ENCODE measurements at places on chromosomes 2 and 18.

GRCh38 chr2:219285373-219285735 lies 6.2 kb downstream of the DNAJB2 start:
- DNase-seq: peak; percentile 39

DNA sequence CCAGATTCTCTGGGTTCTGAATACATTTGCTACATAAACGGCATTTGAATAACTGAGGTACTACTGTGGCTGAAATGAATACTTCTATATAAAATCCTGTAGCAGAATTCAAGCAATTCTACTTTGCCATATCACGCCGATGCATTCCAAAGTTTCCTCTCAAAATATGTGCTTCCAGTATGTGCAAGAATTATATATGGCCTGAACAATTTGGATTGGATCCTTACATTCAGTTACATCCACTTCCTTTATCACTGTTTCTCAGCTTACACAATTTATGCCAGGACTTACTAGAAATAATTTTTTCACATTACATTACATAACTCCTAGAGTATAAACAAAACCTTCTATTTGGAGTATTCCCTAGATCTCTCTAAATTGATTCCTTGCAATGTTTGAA lies 46.3 kb upstream of the STAT4 start:
- DNase-seq: no peak

GRCh38 chr18:12255626-12256026 lies 1.5 kb downstream of the CIDEA start:
- DNase-seq: no peak

- no peak for DNase-seq
Observed at GRCh38 chr2:241984658-241985057, 115.1 kb downstream of the RTP5 start.

GRCh38 chr2:36479406-36479805 lies 118.6 kb downstream of the FEZ2 start:
- DNase-seq: no peak

GRCh38 chr2:12623051-12623450 lies 93.7 kb upstream of the TRIB2 start:
- DNase-seq: no peak

DNA sequence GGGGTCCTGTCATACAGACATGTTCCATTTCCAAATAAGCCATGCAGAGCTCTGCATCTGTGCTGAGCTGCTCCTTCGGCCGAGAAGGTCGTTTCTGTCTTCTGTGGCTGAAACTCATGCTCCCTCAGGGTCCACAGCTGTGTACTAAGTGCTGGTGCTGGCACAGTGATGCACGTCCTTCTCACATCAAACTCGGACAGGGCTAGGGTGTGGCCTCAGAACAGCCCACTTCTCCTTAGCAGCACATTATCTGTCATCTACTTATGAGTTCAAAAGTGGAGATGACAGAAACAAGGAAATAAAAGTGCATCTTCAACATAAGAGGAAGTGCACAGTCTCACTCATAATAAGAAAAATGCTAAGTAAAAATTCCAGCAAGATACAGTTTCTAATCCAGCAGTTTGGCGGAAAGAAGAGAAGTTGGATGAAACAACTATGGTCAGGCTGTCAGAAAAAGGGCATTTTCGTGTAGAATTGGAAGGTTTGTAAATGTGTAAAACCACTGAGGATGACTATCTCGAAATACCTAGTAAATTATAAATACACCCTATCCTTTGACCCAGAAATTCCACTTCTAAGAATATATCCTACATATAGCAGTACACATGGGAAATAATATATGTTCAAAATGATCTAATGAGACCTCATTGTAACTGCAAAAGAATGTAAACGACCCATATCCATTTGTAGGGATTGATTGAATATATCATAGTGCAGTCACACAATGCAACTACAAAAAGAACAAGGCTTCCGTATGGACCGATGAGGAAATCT lies 53.7 kb upstream of the APCDD1 start:
- DNase-seq: no peak

DNA sequence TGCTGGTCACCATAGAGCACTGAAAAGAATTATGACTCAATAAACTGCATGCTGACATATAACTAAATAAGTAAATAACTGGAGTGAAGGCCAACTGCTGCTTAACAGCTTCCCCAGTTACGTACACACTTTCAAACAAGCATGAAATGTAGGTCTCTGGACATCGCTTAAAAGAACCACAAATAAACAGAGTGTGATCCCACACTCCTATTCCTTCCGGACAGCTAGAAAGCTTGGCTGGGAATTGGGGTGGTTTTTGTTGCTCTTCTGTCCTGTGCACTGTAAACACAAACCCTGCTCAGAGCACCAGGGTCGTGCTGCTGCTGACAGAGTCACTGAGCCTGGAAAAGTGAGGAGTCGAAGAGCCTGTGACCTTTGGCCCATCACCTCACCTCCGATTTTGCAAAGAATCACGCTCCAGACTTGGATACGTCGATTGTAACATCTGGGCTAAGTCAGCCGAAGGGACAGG lies 162.7 kb upstream of the NT5C1B start:
- no peak for DNase-seq

DNA sequence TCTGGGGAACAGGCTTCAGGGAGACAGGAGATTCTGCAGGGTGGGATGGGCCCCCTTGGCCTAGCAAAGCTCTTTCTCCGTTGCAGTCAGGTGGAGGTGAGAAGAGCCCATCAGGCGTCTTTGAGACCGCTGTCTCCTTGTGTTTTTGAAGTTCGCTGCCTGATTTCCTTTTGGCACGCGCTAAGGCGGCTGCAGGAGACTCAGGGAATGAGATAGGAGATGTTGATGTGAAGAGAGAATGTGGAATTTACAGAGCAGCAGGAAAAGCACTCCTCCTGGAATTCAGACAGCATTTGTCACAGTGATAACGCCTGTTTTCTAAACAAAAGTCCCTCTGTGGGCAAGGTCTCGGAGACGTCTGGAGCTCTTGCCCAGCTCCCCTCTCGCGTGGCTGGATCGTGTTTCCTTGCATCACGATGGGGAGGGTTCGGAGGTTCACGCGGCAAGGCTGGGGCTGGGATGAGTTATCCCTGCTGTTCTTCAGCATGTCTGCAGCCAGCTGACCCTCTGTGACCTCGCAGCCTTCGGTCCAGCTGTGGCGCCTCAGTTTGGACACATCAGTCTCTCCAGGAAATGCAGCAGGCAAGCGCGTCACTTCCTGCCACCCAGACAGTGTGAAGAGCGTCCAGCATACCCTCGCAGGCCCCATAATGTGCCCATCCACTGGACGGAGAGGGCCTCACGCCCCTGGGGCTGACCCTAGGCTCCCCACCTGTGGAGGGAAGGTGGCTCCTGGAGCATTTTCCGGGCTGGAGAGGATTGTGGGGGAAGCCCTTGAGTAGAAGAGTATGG lies 30.2 kb downstream of the GLI2 start:
- peak; percentile 68 for DNase-seq

- DNase-seq: no peak
Observed at GRCh38 chr18:3993941-3994687, 461.0 kb downstream of the DLGAP1 start.

DNA sequence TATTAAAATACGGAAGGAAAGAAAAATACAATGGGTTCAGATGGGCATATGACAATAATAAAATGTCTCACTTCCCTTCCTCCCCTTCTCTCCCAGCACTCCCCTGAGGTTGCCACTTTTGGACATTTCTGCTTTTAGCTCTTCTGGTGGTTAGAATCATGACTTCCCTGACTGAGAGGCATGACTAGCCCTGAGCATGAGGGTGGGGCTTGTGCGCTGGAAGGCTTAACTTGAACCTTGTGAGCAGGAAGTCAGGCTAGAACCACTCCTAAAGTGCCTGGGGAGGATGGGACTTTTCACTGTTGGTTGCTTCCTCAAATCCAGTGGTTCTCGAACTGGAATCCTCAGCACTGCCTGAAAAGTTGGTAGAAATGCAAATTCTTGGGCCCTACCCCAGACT lies 19.7 kb upstream of the ARHGAP25 start:
- no peak for DNase-seq

DNA sequence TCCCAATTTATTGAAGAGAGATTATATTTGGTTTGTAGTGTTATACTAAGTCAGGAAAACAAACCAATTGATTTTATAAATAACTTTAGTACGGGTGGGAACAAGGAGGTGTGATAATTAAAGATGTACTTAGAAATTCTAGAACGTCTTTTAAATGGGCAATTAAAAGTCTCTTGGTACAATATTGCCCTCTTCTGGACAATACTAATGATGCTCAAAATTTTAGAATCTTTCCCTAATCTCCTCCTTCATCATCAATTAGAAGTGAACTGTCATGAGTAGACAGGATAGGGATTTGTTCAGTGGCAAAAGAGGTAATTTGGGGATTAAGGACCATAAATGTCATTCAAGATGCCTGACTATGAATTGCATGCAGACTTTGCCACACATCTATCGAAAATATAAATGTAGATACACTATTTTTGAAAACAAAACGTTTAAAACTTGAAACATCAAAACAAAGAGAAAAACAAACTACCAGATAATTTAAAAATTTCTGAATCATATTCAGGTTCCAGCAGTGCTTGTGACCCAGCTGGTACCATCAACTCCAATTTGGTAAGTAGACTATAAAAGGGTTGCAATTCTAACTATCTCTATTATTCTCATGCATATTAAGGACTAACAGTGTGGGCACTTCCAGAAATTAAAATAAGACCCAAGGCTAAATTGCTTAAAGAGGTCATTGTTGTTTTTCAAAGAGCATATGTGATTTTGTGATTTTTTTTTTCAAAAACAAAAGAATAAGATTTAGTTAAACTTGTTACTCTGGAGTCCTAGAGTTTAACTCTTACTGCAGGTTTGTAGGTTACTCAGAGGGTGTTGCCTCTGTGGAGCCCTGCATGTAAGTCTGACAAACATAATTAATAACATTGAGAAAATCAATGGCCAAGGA lies 123.5 kb downstream of the LAMA3 start:
- no peak for DNase-seq

DNA sequence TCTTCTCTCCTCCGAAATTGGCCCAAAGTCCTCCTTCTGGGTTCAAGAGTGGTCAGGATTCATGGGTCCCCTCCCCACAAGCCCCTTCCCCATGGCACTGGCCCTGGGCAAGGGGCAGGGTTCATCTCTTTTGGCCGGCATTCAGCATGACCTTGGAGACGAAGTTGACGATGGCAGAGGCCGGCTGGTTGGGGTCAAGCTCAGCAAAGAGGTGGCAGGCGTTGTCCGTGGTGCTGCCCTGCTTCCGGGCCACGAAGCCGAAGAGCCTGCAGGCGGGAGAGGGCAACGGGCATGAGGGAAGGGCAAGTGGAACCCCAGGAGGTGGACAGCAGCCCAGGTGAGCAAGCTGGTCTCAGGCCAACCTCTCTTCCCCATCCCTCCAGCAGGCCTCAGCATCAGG lies 198.5 kb downstream of the TNS1 start:
- DNase-seq: peak; percentile 69

DNA sequence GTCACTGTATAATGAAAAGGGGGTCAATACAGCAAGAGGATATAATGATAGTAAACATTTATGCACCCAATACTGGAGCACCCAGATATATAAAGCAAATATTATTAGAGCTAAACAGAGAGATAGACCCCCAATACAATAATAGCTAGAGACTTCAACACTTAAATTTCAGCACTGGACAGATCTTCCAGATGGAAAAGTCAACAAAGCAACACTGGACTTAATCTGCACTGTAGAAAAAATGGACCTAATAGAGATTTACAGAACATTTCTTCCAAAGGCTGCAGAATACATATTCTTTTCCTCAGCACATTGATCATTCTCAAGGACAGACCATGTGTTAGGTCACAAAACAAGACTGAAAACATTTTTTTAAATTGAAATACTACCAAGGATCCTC lies 26.7 kb downstream of the ZBTB14 start:
- DNase-seq: no peak

GRCh38 chr2:169362894-169363559 lies 693 bp upstream of the LRP2 start:
- peak; percentile 56 for DNase-seq

DNA sequence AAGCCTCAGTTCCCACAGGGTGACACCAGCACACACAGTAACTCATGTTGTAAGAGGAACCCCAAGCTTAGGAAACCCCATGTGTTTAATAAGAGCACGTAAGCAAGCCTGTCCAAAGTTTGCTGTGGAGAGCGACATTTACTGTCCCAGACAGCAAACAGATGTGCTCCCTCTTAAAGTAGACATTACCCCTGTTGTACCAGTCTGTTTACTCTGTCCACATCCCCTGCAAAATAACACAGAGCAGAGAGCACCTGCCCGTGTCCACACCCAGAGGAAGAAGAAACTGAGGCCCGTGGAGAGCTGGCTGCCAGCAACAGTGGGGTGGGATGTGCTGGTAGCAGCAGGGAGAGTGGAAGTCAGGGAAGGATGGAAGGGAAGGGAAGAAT lies 243.5 kb downstream of the GBX2 start:
- DNase-seq: no peak

DNA sequence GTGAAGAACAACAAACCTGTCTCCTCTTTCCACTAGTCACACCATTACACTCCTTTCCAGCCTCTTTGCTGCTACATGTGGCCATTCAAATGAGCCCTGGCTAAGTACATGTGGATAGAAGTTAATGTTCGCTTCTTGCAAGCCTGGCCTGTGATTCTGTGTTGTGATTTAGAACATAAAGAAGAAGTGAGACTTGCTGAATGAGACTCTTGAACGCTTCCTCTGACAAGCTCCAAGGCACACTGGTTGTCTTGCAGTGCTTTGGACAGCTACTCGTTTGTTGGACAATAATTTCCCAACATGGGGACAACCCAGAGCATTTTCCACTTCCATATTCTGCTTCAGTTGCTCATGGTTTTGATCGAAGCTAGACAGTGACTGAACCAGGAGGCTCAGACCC lies 57.3 kb downstream of the CCDC74A start:
- DNase-seq: no peak

DNA sequence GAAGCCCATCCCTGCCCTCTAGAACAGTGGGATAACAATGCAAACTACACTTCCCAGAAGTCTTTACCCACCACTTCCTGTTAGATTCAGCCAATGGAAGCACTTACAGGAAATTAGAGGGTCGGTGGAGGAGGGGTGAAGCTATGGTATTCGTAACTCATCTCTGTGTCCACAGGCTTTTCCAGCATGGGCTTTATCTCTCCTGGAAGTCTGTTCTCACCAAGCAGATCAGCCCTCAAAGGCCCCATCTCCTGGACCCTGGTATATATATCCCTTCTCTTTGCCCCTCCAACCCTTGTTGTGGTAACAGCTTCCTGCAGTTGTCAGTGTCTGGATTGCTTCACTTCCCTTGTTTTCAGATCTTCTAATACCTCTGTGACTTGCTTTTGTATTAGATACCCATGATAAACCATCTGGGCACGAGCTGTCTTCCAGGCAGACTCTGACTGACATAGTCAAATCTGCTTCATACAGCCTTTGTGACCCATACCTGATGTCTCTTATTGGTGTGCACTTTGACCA lies 475.0 kb upstream of the POU3F3 start:
- peak; percentile 47 for DNase-seq

GRCh38 chr18:79438089-79438897 lies 42.6 kb downstream of the NFATC1 start:
- no peak for DNase-seq

GRCh38 chr2:222872551-222872950 lies 11.7 kb downstream of the ACSL3 start:
- no peak for DNase-seq
